Pons (tissue), 1 donor: ENCODE measurements at places on chromosomes 5 and 9.
A peak's percentile ranks its signal among the peaks of the same experiment; 100 is the strongest.

DNA sequence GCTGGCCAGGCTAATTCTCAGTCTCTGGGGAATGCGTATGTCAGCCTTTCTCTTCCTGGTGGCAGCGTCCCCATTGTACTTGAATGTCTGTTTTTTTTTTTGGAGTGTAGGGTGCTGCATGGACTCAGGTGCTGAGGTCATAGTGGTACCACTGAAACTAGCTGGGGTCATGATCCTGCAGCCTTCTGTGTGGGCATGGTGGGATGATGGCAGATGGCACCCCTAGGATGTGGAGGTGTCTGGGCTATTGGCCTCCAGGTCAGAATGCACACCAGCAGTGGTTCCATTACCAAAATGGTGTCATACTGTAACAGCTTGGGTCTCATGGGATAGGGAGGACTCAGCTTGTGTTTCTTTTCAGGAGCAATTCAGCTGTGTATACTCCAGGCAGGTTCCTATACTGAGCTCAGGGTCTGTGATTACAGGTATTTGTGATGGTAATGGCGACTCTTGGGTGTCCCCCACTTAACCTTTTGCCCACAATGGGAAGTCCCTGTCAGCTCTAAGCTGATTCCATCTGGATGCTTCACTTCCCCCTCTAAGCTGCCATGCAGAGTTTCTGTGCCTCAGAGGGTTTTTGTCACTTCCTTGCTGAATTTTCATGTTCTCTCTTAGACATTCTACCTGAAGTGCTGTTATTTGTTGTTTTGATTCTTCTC is 17.9 kb downstream of the HSD17B4 start:
- DNase-seq: no peak

DNA sequence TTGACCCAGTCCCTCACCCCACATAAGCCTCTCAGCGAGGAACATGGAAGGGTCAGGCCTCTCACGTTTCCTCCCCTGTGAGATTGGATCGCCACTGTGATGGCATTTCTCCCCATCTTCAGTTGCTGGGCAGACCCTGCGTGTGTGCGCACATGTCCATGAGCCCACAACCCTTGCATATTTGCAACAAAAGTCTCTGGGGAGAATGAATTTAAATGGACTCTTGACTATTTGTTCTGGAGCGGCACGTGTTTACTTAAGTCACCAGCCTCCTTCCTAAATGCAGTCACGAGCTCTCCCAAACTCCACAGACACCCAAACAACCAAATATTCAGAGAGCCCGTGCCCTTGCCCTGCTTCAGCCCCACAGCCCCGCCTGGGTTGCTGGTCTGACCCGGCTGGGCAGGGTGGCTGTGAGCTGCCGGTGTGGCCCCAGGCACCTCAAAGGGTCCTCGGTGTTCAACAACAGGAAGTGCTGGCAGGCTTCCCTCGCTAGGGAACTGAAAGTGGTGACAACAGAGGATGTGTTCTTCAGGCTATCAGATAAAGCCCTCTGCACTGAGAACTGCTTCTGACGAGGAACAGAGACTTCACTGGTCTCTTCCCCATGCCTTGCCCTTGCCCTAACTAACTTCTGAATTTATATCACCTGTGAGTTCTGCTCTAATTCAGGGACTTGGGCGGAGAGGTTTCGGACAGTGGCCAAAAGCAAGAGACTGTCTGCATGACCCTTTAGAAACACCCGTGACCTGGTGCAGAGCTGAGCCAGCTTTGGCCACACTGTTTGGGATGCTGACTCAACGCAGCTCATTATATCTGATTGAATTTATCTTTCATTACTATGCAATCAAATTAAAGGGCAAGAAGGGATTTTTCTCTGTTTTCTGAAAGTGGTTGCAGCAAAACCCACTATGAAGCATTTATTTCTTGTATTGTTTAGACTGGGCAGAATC is 19.2 kb upstream of the CD180 start:
- DNase-seq: peak; percentile 80

GRCh38 chr5:175444060-175444904 is at the start of gene DRD1:
TSS of gene DRD1 (minus strand) at chr5:175444182. CDS start at chr5:175443099, 1,083 bp downstream.
- DNase-seq: no peak

- no peak for DNase-seq
These were observed 91.6 kb downstream of the NPR3 start for GRCh38 chr5:32802764-32803163.

GRCh38 chr9:4892501-4893194 is 92.4 kb upstream of the JAK2 start:
- no peak for DNase-seq
